Activated CD4-positive, alpha-beta memory T cell treated with anti-CD3 and anti-CD28 coated beads, Interleukin-2, amount 10 ng/mL, durations not matched to agents 7 days and 5 days (primary cell): ENCODE measurements at places on chromosomes 7 and 10. TPM values are rescaled to one million over a fixed set of nuclear protein-coding genes. Genes with fewer than 3 reads are reported as not detected.

GRCh38 chr7:113125728-113126127 lies 7.4 kb upstream of the SMIM30 start:
- DNase-seq = no peak

- no peak for DNase-seq
These were observed 48.2 kb downstream of the ST8SIA6 start for GRCh38 chr10:17406036-17406834.

GRCh38 chr10:5897504-5897903 lies 7.5 kb downstream of the FBH1 start:
- no peak for DNase-seq

DNA sequence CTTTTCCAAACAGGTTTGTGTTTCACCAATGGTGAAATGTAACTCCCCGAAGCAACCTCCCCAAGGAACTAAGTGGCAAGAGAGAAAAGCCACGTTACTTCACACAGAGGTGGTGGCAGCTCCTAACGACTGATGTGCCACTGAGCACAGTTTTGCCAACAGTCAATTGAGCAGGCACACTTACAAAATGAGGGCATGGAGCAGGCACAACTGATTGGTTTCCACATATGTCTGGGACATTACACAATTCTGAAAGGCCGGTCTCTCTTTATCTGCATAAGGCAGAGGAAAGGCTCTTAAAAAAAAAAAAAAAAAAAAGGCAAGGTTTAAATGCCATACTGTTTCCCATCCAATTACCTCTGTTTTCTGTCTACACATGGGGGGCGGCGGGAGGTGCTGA lies 86.7 kb downstream of the GFRA1 start:
- DNase-seq = no peak

DNA sequence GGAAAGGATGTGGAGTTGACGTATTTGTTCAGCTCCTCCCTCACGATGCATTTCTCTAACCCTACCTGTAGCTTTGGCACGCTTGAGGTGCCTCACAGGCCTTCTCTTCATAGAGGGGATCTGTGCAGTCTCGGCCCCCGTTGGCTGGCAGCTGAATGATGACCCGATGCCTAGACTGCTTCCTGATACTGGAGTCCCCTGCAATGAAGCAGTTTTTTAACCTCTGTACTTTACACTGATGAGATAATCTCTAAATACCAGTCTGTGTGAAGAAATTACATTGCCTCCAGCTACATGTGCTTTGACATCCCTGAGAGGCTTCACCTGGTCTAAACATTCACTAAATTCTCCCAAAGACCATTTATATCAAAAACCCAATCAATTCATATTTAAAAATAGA lies 370.1 kb downstream of the THSD7A start:
- DNase-seq = no peak

DNA sequence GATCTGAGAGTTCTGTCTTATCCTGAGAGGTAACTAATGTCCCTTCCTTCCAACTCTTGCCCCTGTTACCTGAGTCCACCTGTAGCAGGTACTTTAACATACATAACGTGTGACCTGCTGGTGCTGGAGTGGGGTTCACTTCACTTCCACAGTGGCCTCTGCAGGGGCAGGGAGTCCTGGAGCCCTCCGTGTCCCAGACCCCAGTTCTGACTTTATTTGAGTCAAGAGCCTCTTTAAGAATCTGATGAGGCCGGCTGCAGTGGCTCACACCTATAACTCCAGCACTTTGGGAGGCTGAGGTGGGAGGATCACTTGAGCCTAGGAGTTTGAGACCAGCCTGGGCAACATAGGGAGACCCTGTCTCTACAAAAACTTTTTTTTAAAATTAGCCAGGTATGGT lies 117.0 kb upstream of the RET start:
- DNase-seq = peak; percentile 9

GRCh38 chr10:3708852-3709251 lies 76.2 kb downstream of the KLF6 start:
- DNase-seq = no peak

GRCh38 chr7:98629001-98629431 lies 11.9 kb downstream of the NPTX2 start:
- DNase-seq = no peak

GRCh38 chr10:48568131-48568530 lies 36.7 kb downstream of the ARHGAP22 start:
- no peak for DNase-seq

- DNase-seq = no peak
These were observed 1.9 kb downstream of the MAGI2 start for GRCh38 chr7:79451580-79451979.

- no peak for DNase-seq
These were observed 209.1 kb upstream of the VWC2 start for GRCh38 chr7:49564379-49564714.

DNA sequence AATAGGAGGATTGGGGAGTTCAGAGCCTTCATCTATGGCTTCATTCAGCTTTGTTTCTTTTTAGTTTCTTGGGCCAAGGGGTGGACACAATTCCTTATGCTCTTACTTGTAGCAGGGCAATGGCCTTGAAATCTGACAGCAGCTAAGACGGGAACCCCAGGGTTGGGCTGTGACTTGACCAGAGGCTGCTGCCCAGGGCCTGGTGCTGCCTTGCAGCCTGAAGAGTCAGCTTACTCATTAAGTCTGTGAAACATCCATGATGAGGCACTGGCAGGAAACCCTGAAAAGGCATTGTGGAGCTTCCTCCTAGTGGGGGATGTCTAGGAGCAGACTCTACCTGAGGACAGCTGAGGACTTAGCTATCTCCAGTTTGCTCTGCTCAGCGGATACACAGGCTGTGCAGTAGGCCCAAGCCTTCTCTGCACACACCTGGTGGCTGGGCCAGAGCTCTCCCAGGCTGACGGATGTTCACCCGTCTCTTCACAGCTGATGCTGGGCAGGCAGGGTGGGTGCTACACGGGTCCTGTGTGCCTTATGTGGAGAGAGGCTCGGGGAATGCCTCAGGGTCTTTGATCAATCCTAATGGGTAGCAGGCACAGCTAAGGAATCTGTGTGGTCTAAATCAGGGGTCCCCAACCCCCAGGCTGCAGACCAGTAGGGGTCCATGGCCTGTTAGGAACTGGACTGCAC lies 17.8 kb downstream of the CXCL12 start:
- no peak for DNase-seq

DNA sequence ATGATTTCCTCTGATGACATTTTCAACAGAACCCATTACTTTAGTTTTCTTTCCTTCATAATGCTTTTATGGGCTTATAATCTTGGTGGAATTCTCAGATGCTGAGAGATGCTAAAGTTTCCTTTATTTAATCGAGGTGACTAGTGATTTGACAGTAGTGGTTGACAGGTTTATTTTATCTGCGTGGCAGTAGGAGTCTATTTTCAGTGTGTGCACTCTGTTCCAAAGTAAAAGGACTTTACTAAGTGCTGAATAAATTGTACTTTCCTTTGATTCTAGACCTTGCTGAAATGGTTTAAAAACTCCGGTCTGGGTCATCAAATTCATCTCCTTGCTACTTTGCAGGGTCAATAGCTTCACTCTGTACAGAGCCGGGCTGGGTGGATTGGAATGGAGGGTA lies 900.3 kb downstream of the LRMDA start:
- DNase-seq = no peak

- DNase-seq = no peak
These were observed 98.3 kb downstream of the MKI67 start for GRCh38 chr10:128027822-128028507.

DNA sequence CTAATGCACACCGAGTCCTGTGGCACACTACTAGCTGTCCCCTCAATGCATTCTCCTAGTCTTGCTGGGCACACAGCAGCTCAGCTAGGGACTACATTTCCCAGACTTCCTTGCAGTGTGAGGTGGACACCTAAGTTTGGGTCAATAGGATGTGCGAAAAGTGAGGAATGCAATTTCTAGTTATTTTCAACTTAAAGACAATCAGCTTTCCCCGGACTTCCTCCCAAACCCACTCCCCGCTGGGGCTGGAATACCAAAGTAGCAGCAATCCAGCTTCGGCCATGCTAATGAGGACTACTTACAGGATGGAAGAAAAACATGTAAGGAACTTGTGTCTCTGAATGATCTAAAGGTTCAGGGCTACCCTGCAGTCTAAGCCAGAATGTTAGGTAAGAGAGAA lies 286.4 kb upstream of the LRRN3 start:
- DNase-seq = no peak

DNA sequence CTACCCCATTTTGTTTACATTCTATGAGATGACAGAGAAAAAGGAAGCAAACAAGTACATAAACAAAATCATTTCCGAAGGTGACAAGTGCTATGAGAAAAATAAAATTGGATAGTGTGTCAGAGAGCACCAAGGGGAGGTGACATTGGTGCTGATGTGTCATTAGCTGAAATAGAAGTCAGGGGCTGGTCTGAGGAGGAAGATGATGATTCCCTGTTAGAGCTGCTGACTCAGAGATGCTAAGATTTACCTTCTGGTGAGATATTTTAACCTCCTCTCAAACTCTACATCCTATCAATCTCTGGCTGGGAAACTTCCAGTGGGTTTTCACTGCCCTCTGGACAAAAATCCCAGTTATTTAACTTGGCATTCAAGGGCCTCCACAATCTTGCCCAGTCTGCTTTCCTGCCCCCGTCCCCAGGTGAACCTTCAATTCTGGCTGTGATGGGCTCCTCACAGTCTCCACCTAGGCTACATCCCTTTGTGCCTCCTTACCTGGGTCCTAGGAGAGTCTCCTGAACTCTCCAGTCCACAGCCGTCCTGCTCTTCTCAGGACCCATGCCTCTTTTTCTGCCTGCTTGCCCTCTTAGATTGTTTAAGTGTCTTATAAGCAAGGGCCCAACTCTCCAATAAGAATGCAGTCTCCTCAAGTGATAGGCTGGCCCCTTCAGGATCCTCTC lies 26.6 kb downstream of the DUSP5 start:
- DNase-seq = peak; percentile 9

DNA sequence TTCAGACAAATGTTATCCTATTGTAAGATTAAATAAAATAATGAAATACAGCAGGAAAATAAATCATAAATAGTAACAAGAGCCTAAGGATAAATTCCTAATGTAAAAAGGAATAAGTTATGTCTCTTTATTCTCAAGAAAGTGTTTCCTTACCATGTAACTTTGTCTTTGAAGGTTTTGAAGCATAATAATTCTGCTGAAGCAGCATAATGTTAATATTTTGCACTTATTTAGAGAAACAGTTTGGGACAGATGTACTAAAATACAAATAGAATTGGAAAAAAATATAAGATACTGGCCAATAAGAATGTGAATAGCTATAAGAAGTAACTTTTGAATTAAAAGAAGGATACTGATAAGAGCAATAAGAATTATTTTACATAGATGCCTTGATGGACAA lies 45.7 kb downstream of the GRM3 start:
- DNase-seq = no peak

- no peak for DNase-seq
These were observed 169.1 kb downstream of the DIP2C start for GRCh38 chr10:520402-520787.

DNA sequence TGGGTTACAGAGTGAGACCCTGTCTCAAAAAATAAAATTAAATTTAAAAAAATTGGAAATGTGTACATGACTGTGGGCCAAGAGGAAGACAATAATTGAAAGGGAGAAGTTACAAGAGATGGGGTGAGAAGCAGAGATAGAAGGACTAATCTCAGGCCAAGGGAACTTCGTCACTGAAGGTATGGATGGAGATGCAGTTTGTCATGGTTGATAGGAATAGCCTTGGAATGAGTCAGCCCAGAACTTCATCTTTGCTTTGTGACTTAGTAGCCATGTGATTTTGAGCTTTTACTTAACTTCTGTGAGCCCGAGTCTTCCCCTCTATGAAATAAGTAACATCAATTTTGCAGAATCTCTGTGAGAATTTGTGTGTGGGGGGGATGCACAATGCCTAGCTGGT lies 6.5 kb upstream of the PODXL start:
- DNase-seq = no peak

- DNase-seq = no peak
These were observed 11.2 kb downstream of the EMX2 start for GRCh38 chr10:117553815-117554172.

- DNase-seq = peak; percentile 11
These were observed 36.7 kb upstream of the NCAPG2 start for GRCh38 chr7:158741294-158741666.

DNA sequence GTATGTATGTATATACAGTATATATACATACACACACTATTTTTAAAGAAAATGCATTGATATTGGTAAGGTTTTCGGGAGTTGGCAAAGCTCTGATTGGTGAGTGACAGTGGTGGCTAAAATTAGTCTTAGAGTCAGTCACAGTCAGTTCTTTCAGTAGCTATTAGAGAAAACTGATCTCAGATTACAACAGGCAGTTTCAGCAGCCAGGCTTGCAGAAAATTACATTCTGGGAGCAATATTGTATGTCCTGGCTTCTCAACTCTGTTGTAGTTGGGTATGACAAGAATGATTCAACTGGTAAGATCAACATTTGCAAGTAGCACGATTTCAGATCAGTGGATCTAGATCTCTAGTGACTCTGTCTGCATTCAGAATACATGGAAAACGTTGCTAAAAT lies 897.9 kb upstream of the AUTS2 start:
- no peak for DNase-seq

DNA sequence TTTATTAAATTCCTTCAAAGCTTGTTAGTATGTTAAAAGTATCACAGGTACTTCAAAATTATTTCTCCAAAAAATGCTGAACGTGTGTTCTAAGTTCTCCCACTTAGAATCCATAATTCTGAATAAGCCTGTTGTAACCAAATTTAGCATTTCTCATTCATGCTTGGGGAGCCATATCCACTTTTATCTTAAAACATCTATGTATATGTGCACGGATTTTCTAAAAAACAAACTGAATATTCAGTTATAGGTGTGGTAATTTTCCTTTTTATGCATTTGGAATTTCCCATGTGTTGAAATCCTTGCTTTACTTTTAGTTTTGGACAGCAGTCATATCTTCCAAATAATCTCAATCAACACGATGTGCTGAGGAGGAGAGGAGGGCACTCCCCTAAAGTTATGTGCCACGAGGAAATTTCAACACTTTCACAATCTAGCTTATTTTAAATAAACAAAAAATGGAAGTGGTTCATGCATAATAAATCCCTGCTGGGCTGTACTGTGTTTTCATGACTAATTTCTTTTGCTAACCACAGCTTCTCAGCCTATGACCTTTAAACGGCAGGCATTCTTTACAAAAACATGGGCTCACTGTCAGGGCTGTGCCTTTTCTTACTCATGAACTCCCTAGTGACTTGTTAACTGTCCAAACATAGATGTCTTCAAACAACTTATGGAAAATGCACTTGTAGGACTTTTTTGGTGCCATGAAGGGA lies 380.3 kb upstream of the SEMA3C start:
- DNase-seq = no peak

Gene MMP21
- total RNA-seq = not detected

Gene CLDN3
- not detected for total RNA-seq

Gene LIPN
- not detected for total RNA-seq

Gene OGDHL
- total RNA-seq = not detected

Gene KEL
- 1.1 TPM for total RNA-seq

Gene PRKRIP1
- 28.3 TPM for total RNA-seq

Gene OPN1SW
- not detected for total RNA-seq

Gene RAPGEF5
- total RNA-seq = 0.43 TPM

Gene KAZALD1
- 0.53 TPM for total RNA-seq

Gene TAS2R5
- 0.91 TPM for total RNA-seq

Gene UNC5B
- not detected for total RNA-seq

Gene TUBB8
- not detected for total RNA-seq

Gene SUGCT
- total RNA-seq = not detected

Gene COBL
- not detected for total RNA-seq

Gene SPDYE2
- total RNA-seq = not detected

Gene MYH16
- not detected for total RNA-seq

Gene TRRAP
- total RNA-seq = 54.3 TPM

Gene TNRC18
- 57.6 TPM for total RNA-seq

Gene ATE1
- 22.9 TPM for total RNA-seq

Gene EMX2
- total RNA-seq = not detected
